NCI-H510A treated with DMSO at 0.1 percent for 48 hours (cell line): ENCODE measurements at places on chromosomes 11 and 22.

GRCh38 chr11:8828046-8828445 lies 82.9 kb upstream of the AKIP1 start:
- no peak for DNase-seq

- no peak for DNase-seq
Measured at GRCh38 chr11:2576111-2576510, 123.7 kb downstream of the KCNQ1OT1 start.

GRCh38 chr11:78916759-78917158 lies 342.1 kb upstream of the NARS2 start:
- no peak for DNase-seq

DNA sequence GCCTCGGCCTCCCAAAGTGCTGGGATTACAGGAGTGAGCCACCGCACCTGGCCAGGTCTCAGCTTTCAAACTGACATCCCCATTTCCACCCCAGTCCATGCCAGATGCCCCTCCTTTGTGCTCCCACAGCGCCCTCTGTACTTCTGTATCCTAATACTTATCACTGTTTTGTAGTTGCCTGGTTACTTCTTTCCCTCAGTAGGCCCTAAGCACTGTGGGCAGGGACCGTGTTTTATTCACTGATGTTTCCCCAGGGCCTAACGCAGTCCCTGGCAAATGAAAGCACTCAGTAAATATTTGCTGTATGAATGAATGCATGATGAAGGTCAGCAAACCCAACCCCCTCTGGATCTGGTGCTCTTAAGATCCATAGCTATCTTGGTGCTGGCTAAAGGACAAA lies 2.2 kb upstream of the TRIM3 start:
- no peak for DNase-seq

- DNase-seq: peak; percentile 48
Measured at GRCh38 chr11:110479108-110480101, 49.7 kb downstream of the FDX1 start.
